T-helper 2 cell (primary cell): ENCODE measurements at places on chromosomes 11 and 22.
A peak's percentile ranks its signal among the peaks of the same experiment; 100 is the strongest.

DNA sequence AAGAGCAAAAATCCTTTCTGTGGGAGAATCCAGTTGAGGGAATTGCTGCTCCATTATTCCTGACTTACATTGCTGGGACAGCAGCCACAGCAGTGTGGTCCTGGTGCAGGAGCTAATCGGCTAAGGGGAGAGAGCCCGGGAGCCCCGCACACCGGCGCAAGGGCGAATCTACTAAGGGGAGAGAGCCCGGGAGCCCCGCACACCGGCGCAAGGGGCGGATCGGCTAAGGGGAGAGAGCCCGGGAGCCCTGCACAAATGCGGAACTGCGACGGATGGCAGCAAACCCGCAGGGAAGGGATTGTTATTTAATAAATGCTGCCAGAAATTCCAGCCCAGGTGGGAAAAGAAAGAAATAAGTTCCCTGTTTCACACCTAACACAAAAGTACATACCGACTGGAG is 43.5 kb downstream of the TPCN2 start:
- DNase-seq: no peak

GRCh38 chr11:117953024-117953671 is 23.9 kb upstream of the TMPRSS13 start:
- peak; percentile 61 for DNase-seq

GRCh38 chr22:46739094-46739870 is 1.2 kb upstream of the CERK start:
- peak; percentile 88 for DNase-seq

- DNase-seq: no peak
Measured at GRCh38 chr11:71251761-71252268, 562 bp downstream of the SHANK2 start.

- no peak for DNase-seq
Measured at GRCh38 chr11:28448186-28448585, 340.0 kb downstream of the METTL15 start.

- no peak for DNase-seq
Measured at GRCh38 chr11:75112200-75112599, 15.5 kb upstream of the OR2AT4 start.

DNA sequence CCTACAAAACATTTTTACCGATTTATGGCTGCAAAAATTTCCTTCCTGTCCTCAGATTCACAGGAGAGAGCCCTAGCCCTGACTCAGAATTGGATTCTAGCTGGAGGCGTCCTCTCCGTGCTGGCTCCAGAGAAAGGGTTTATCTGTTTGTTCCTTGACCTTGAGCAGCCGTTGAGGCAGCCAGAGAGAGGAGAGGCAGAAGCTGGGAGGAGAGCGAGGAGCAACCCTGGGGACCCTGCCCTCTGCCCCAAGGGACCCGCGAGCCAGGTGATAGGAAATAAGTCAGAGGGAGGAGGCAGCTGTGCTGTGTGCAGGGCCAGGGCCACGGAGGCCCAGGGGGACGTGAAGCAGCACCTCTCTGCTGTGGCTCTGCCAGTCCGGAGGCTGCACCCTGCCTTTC is 75.6 kb downstream of the IGLL1 start:
- no peak for DNase-seq

DNA sequence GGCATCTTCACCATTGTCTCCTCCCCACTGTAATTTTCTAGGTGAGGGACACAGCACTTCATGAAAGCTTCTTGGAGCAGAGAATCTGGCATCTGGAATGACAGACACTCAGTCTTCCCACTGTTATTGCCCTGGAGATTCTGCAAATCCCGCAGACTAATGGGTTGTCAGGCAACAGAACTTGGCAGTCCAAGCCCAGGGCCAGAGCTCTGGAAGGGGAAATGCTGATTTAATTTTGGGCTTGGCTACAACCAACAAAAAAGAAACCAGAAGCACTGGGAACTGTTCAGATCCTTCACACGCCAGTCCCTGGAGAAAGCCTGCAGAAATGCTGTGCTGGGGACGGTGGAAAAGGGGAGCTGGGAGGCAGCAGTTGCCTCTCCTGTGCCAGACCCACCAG is 71.5 kb upstream of the BID start:
- DNase-seq: no peak

DNA sequence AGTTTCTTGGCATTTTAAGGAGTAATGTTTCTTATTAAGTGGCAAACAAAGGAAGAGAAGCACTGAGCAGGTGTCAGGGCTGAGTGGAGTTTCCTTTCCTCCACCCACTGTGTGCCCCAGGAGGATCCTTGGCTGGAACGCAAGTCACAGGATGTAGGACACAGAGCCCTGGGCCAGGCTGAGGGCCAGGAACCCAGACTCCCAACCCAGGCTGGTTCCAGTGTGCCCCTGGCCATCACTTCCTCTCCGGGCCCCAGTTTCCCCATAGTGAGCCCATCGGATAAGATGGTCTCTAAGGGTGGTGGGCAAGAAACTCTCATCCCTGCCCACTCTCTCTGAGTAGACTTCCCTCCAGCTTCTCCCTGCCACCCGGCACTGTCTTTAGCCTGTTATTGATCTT is 45.3 kb downstream of the LMO1 start:
- no peak for DNase-seq

GRCh38 chr22:45212306-45212709 is 28.4 kb downstream of the KIAA0930 start:
- DNase-seq: no peak

DNA sequence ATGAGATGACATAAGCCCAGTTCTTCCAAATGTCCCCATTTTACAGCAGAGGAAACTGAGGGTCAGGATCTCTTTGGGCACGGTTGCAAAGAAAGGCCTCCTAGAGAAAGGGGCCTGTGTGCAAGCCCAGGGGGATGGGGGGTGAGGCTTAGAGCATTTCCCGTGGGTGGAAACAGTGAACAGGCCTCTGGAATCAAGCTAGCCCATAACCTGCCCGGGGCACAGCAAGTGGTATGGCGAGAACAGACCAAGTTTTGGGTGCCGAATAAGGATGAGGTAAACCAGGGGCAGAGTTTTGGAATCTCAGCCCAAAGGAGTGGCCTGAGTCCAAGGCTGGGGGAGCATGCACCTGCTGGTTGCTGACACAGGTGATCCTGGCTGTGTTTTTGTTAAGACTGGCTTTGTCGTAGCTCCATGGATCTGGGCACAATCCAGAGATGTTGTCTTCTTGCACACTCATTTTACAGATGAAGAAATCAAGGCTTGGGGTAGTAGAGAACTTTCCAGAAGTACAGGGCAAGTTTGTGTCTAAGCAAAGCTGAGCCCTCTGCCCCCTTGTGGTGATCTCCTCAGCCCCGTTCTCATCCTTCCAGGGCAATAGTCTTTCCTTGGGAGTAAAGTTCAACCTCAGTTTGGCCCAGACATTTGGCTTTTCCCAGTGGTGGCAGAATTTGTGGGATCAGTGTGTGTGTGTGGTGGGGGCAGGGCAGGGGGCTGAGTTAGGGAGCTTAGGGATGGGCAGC is 53.5 kb upstream of the MYEOV start:
- no peak for DNase-seq

- DNase-seq: peak; percentile 61
Measured at GRCh38 chr11:114059984-114060391, 477 bp downstream of the ZBTB16 start.
